ENCODE measurements at places on chromosomes 3 and 15.
A peak's percentile ranks its signal among the peaks of the same experiment; 100 is the strongest.

GRCh38 chr3:58874795-58875194 lies 175.0 kb downstream of the CFAP20DC start:
- DNase-seq, result peak; percentile 34

DNA sequence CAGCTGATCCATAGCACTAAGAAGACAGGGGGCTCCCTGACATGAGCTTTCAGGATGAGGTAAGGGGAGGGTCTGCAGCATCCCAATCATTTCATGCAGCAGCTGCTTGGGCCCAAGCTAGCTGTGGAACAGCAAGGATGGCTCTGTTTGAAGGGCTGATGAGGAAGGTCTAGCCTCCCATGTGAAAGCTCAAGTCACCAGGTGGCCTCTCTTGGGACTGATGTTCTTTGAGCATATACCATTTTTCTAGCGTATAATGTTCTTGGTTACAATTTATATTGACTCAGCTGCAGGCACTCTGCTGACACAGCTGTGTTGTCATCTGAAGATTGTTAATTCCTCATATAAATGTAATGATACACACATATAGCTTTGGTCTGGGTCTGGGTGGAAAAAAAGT lies 87.0 kb downstream of the CD200R1L start:
- DNase-seq, result no peak

- DNase-seq, result no peak
These were observed 112.8 kb upstream of the CGNL1 start for GRCh38 chr15:57263520-57263919.

GRCh38 chr3:61853912-61854311 lies 292.5 kb downstream of the PTPRG start:
- peak; percentile 27 for DNase-seq

DNA sequence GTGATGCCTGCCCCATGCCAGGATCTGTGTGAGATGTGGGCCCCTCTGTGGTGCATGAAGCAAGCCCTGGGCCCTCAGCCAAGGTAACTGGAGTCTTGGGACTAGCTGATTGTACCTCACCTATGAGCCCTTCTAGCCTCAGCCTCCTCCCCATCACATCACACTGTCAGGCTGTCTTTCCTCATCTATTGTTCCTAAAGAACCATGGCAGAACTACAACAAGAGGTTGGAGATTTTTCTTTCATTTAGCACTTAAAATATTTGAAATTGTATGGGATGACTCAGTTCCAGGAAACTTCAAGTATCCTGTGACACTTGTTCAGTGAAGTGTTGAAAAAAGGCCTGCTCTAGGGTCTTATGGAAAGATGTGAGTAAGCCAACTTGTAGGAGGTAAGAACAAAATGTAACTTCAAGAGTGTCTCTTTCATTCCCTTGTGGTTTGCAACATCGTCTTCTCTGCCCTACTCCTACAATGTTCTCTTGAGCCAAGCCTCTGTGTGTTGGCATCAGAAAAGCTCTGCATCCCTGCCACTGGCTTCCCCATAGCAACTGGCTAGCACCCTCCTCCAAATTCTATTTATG lies 58.7 kb upstream of the TIPARP start:
- peak; percentile 90 for DNase-seq

DNA sequence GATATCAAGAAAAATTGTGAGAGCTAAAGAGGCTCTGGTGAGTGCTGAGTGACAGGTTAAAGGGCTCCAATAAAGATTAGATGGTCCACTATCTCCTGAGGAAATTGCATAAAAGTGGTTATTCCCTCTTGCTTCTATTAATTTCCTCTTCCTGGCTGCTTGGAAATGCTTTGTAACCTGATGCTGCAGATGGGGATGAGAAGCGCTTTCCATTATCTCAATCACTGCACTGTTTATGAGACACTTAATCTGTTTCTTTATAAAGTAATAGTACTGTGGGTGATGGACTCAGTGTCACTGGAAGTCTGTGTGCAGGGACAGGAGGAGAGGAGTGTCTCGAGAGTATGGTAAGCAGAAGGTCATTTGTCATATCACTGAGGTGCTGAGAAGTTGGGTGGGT lies 305.3 kb downstream of the EPHB1 start:
- no peak for DNase-seq

GRCh38 chr3:188877381-188877780 lies 294.4 kb upstream of the TPRG1 start:
- no peak for DNase-seq

DNA sequence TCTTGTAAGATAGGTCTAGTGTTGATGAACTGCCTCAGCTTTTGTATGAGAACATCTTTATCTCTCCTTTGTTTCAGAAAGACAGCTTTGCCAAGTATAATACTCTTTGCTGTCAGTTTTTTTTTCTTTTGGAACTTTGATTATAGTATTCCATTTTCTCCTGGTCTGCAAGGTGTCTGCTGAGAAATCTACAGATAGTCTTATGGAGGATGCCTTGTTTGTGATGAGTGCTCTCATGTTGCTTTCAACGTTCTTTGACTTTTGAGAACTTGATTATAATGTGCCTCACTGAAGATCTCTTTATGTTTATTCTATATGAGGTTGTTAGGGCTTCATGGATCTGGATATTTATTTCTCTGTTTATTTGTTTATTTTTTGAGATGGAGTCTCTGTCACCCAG lies 60.3 kb downstream of the DOCK3 start:
- no peak for DNase-seq

DNA sequence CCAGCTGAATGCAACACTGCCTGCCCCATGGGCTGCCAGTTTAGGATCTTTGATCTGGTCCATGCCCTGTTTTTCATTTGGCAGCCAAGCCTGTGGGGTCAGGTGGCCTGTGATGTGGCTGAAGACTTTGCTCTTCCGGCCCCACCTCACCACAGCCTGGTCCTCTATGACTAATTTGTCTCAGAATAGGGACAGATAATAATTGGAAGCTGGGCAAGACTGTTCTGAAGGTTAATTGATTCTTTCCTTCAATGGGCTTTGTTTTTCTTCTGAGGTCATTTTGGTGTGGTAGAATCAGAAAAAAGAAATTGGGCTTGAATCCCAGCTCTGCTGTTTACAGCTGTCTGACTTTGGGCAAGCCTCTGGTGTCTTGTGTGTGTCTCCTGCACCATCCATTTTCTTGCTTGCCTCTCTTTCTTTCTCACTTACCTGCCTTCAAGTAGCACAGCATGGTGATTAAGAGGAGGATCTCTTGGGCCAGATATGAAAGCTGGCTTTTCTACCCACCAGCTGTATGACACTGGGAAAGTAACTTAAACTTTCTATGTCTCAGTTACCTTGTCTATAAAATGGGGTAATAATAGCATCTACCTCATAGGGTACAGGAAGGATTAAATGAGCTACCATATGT lies 24.2 kb downstream of the ABHD2 start:
- no peak for DNase-seq

- DNase-seq, result peak; percentile 14
These were observed 419.7 kb downstream of the FGF12 start for GRCh38 chr3:192307631-192308030.

- no peak for DNase-seq
These were observed 140.5 kb downstream of the SPATA16 start for GRCh38 chr3:173000553-173000952.

Measured in fibroblast of upper back skin (primary cell).